ENCODE measurements at places on chromosomes 2 and 18.

DNA sequence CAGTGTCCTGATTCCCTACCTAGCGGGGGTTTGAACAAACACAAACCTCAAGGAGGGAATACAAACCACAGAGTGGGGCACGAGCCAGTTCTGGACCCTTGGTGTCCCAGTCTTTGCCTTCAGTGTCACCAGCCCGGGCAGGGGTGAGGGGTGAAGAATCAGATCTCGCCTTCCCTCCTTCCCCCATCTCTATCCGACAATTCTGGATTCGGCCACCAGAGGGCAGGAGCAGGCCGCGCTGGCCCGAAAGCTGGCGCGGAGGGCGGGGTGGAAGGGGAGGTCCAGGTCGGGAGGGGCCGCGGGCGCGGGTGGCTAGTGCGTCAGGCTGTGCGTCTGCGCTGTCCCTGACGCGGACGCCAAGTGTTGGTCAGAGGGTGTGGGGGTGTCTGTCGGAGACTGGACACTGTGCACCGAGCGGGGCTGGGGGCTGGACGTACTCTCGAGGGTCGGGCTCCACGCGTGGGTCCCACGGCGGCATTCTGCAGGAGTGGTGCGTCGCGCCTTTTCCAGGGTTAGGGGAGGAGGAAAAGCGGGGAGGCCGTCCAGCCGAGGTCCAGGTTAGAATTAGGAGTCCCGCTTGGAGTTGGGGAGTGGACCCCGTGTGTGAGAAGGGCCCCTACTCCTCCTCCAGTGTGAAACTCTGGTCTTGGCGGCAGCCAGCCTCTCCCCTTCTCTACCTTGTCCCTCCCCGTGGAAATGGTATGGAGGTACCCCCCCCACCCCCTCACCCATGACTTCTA, 2.9 kb upstream of the CRYBA2 start:
- DNase-seq: peak; percentile 91

DNA sequence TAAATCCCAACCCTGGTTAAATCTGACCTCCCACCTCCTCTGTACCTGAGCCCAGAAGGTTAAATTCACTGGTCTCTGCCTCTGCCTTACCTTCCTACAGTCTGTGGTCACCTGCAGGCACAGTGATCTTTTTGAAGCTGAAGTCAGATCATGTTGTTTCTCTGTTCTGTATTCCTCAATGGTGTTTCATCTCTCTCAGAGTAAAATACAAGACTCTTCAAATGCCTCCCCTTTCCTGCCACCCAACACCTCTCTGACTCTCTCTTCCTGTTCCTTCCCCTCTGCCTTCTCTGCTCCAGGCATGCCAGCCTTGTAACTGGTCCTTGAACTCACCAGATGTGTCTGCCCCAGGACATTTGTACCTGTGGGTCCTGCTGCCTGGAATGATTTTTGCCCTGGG, 219.3 kb downstream of the UXS1 start:
- DNase-seq: no peak

GRCh38 chr2:177264209-177264692, 276 bp downstream of the NFE2L2 start:
- DNase-seq: peak; percentile 55

GRCh38 chr2:160666154-160667060, 172.8 kb upstream of the RBMS1 start:
- peak; percentile 37 for DNase-seq

GRCh38 chr18:42268186-42268725, 313.2 kb downstream of the PIK3C3 start:
- DNase-seq: no peak

GRCh38 chr2:54556621-54557121, 100.5 kb downstream of the SPTBN1 start:
- no peak for DNase-seq

All from COR-L47 (cell line).